ENCODE measurements at places on chromosomes 2 and 18.

GRCh38 chr2:39805936-39806608 lies 27.0 kb upstream of the THUMPD2 start:
- DNase-seq: no peak

- DNase-seq: no peak
Measured at GRCh38 chr2:201070948-201071478, 458 bp downstream of the HYCC2 start.

GRCh38 chr2:118864207-118864606 lies 16.8 kb upstream of the EN1 start:
- no peak for DNase-seq

- DNase-seq: no peak
Measured at GRCh38 chr2:30910686-30911085, 103.4 kb upstream of the CAPN13 start.

GRCh38 chr2:223944166-223944702 lies 901 bp downstream of the WDFY1 start:
- peak; percentile 54 for DNase-seq

Measured in mucosa of descending colon (tissue), 3 donors.